ENCODE measurements at places on chromosomes 2 and 18.
A peak's percentile ranks its signal among the peaks of the same experiment; 100 is the strongest.

DNA sequence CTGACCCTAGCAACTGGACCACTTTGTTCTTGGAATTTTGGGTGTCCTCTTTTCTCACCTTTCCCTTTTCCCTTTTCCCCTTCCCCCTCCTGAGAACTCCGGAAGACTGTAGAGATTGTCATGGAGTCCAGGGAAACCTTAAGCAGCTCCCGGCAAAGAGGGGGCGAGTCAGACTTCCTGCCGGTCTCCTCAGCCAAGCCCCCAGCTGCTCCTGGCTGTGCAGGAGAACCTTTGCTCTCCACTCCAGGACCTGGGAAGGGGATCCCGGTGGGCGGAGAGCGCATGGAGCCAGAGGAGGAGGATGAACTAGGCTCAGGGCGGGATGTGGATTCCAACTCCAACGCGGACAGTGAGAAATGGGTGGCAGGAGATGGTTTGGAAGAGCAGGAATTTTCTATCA is 20.5 kb downstream of the SETBP1 start:
- no peak for DNase-seq

GRCh38 chr2:205117125-205117524 is 565.2 kb upstream of the NRP2 start:
- DNase-seq, result no peak

- DNase-seq, result no peak
Measured at GRCh38 chr2:227871375-227871791, at the start of gene DAW1. Gene DAW1, plus strand, starts transcription at chr2:227871631. Its CDS starts 59 bp downstream, at chr2:227871690.

DNA sequence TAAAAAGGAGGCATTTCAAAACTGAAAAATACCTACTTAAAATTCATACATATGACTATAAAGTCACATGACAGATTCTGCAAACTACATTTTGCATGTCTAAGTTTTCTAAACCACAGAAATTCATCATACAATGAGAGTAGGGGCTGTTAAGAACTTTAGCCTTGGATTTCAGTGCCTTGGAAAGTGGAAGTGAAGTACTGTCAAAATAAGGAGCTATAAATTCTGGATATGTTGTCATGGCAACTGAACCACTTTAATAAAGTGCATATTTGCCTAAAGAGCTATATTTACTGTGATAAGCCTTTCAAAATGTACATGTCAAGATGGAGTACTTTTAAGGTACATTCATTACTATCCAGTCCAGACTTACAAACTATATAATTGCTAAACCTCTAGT is 227.1 kb downstream of the RAB3GAP1 start:
- DNase-seq, result no peak

GRCh38 chr2:85785027-85785822 is 31.4 kb downstream of the ATOH8 start:
- no peak for DNase-seq

DNA sequence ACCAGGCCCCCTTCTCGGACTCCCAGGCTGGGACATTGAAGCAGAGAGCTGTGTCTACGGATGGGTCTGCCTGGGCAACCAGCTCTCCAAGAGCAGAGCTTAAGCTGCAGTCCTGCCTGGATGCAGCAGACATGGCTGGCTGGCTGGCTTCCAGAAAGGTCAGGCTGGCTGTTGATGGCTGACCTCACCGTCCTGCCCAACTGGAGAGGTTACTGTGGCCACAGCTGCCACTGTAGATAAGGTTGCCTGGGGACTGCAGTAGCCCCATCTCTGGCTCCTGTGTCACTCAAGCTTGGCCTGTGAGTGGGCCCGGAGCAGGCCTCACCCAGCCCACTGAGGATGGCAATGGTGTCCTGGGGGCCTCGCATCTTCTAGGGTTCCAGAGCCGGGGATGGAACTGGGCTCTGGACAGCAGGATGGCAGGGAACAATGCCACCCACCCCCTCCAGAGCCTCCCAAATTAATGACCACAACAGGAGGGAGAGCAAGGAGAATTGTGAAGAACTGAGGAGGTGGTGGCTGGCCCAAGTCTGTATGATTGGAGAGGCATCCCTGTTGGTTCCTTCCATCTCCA is 37.0 kb upstream of the FOSL2 start:
- DNase-seq, result no peak

- DNase-seq, result no peak
Measured at GRCh38 chr2:121539750-121540469, 9.2 kb downstream of the RNU4ATAC start.

GRCh38 chr2:146108993-146109392 is 1589.1 kb upstream of the ZEB2 start:
- DNase-seq, result peak; percentile 73

DNA sequence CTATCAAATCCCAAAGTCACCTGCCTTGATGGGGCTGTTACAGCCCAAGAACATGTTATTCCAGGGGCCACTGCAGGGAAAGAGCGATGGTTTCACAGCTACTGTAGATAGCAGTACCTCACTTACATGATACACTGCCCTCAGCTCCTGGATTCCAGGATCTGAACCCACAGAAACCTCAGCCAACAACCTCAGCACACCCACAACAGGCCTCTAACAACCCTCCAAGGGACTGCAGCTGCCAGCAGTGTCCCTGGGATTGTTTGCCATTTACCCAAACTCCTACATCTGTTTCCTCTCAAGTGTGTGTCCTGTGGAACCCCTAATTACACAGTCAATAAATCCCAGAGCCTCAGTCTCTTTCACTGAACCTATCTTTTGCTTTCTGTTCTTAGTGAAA is 28.2 kb downstream of the OSBPL1A start:
- DNase-seq, result no peak

DNA sequence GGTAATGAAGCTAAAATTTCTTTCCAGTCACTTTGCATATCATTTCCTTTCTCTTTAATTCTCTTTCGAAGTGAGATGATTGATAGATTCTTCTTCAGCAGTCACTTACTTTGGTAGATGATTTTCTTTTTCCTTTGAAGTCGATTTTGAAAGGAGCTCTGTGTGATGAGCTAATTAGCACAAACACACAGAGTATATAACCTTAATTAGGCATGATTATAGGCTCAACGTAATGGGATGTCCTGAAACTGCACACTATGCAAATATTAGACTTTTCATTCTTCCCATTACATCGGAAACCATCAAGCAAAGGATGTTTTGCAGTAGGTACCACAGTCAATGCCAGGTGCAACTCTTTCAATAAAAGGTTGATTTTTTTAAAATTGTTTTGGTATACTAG is 6.4 kb upstream of the CTLA4 start:
- DNase-seq, result no peak

GRCh38 chr2:128422571-128422970 is 103.9 kb upstream of the HS6ST1 start:
- DNase-seq, result peak; percentile 78

DNA sequence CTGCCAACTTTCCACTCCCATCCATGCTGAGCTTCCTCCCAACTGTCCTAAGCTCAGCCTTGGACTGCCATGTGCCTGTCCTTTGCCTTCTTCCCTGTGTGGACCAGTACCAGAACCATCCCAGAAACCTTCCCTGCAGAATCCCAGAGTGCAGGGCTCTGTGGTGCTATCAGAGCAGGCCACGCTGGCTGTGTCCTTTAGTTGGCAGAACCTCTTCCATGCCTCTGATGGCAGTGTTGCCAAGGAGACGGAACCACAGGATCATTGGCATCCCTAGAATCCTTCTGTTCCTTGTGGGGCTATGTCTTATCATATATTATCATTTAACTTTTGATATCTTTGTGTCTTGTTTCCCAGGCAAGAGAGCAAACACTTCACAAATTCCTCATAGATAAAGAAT is 73.0 kb upstream of the NOSTRIN start:
- DNase-seq, result no peak

DNA sequence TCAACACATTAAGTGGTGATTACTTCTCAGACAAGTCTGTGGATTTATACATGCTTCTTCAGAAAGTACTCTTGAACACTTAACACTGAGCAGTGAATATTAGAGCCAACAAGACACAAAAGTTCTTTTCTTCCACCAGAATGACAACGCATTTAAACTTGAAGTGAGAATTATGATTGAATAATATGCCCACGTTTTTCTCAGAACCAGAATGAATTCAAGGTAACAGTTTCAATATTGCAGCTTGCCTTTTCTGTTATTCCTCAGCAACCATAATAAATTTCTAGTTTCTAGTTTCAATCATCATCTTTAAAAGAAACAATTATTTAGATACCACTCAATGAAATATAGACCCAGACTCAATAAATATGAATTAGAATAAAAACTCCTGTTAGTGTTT is 547.0 kb downstream of the NUP35 start:
- no peak for DNase-seq

DNA sequence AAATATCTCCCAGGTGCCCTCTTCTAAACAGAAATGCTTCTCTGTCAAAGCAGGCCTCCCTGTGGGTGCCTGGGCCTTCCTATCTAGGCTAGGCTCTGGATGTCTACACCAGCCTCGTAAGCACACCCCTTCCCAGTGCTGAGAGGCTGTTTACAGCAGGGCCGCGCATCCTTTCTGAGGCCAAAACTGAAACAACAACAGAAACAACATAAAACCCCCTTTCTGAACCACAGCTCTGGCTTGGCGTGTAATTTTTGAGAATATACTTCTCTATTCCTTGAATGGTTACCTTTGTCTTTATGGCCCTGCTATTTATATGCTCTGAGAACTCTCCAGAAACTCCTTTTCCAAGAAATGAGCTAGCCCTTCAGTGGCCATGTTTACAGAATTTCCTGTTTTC is 118.4 kb downstream of the BCL2L11 start:
- no peak for DNase-seq

DNA sequence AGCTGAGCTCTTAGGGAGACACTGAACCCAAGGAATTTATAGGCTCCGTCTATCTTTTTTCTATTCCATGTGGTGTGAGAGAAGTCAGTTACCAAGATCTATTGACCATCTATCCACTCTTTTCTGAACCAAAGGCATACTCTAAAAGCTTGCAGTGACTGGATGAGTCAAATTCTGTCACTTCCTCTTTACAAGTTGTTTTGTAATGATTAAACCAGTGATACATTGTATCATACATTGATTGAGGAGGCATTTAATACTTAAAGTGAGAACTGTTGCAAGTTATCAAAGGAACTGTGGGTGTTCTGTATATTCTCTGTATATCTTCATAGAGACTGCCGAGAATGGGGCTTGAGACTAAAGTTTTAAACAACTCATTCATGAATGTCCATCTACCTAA is 188.8 kb downstream of the CAMKMT start:
- peak; percentile 80 for DNase-seq

- no peak for DNase-seq
Measured at GRCh38 chr2:7594211-7594610, 677.0 kb downstream of the RNF144A start.

- no peak for DNase-seq
Measured at GRCh38 chr18:80112624-80113248, 3.7 kb downstream of the ADNP2 start.

DNA sequence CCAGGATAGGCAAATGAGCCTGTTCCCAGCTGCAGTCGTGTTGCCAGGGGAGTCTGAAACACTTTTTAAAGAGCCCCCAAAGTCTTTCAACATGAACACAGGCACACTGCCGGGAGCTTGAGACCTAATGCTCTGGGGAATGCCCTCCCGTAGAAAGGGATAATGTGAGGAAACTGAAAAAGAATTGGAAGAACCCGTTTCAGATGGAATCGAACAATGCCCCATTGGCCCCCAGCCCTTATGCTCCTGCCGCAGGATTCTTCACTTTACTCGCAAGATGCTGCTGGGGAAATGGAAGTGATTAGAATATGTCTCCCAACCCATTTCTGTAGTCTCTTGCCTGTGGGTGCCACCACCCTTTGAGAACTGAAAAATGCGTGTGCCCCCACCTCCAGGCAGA is 136.3 kb upstream of the GATA6 start:
- DNase-seq, result no peak

- DNase-seq, result no peak
Measured at GRCh38 chr2:201320701-201321100, 36.4 kb downstream of the FLACC1 start.

- DNase-seq, result no peak
Measured at GRCh38 chr18:45104049-45104395, 423.3 kb downstream of the SETBP1 start.

GRCh38 chr2:38279201-38279600 is 97.9 kb downstream of the ATL2 start:
- peak; percentile 21 for DNase-seq

DNA sequence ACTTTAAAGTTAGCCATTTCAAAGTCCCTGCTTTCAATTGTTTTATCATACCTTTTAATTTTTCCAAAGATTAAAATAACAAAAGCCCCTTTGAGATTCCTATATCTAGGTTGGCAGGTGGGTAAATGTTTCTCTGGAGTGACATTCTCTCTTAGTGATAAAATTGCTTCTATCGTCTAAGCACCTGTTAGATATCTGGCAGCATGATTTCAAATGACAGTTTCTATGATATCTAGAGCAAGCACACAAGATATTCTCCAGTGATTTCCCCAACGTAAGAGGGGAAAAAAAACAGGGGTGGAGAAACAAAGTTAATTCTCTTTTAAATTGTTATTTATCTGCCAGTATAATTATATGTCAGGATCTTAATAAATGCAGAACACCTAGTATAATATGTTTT is 610.2 kb downstream of the DSC3 start:
- no peak for DNase-seq

- DNase-seq, result peak; percentile 96
Measured at GRCh38 chr2:216683846-216684245, 11.5 kb downstream of the IGFBP5 start.

GRCh38 chr2:129901754-129902415 is 77.6 kb upstream of the RAB6C start:
- DNase-seq, result no peak

All from bronchial epithelial cell (primary cell).